ENCODE measurements at places on chromosomes 4 and X.

- DNase-seq = no peak
These were observed 156.1 kb downstream of the ZNF330 start for GRCh38 chr4:141376769-141377168.

DNA sequence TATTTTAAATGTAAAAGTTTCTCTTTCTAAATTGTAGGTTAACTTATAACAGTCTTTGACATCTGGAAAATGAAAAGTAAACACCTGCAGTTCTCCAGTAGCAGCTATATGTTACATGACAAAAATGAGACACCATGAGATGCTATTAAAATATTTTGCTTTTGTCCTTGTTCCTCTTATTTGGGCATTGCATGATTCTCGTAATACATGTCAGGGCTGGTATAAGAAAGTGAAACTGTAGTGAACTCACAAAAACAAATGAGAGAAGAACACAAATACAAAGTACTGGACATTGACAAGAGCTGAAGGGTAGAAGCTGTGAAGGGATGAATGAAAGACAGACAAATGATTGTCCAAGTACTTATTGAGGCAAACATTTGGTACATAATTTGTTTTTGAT, 9.0 kb downstream of the GK2 start:
- DNase-seq = no peak

GRCh38 chrX:103678199-103678993, 8.1 kb downstream of the MORF4L2 start:
- no peak for DNase-seq

DNA sequence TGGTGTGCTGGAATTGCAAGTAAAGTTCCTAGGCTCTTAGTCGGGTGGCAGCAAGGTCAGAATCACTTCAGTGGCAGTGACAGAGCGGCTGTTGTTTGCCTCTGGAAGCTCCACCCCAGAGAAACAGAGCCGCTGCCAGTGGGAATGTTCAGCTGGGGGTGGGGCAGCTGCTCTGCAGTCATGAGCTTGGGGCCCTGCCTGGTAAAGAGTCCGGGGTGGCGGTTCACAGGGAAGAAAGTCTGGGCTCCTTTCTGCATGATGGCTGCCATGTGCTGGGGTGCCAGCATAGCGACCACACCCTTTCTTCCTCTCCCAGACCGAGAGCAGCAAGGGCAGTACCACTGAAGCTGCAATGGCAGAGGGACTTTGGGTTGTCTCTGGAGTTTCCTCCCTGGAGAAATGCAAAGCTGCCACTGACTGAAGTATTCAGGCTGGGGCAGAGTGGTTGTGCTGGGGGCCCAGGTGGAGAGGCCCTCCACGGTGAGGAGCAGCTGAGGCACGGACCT, 108.8 kb upstream of the CENPE start:
- DNase-seq = peak; percentile 72

DNA sequence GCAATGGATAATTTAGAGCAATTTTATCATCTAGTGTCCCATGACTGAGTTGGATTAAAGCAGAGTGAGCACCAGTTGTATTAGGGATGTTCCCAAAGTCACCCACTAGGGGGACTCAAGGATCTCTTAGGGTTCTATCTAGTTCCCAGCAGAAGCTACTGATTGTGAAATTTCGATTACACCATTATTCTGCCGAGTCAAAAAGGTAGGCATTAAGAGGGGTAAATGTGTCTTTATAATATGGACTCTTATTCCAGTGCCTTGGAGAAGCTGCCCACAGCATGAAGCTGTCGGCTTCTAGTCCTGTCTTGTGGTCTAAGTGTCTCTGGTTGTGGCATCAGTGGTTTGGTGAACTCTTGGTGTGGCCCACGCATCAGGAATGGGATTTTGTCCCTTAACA, 53.3 kb downstream of the RGS12 start:
- DNase-seq = no peak

- DNase-seq = no peak
These were observed 24.2 kb downstream of the RBPJ start for GRCh38 chr4:26344901-26345564.

Measured in ELF-1 (cell line).